ENCODE measurements at places on chromosomes 6 and 20.
A peak's percentile ranks its signal among the peaks of the same experiment; 100 is the strongest.

DNA sequence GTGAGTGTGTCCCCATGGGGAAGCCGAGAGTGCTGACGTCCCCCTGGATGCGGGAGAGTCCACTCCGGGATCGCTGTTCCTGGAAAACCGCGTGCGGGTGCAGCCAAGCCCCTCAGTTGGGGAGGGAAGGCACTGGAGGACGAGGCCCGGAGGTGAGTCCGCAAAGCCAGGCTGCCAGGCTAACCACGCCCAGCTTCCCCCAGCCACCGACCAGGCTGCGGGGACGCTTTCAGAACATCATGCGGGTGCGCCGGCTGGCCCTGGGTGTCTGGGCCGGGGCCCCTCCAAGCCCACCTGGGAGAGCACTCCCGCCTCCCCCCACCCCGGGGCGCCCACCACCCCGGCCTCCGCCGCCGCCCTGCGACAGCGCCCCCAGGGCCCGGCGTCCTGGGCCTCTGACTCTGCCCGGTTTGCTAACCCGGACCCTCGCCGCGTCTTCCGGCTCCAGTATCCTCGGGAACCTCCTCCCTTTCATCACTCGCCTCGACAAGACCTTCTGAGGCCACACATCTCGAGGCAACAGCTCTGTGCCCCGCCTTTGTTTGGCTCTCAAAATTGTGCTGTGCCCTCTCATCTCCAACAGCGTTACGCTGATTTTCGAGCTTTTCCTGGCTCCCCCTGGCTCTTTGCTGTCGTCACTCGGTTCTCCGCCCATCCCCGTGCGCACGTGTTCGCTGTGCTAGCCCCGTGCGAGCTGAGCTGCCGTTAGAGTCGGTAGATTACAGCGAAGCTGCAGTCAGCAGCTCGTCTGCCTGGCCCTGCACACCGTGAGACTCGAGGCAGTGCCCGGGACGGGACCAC, 47.1 kb upstream of the ENTPD6 start:
- DNase-seq, result peak; percentile 36

DNA sequence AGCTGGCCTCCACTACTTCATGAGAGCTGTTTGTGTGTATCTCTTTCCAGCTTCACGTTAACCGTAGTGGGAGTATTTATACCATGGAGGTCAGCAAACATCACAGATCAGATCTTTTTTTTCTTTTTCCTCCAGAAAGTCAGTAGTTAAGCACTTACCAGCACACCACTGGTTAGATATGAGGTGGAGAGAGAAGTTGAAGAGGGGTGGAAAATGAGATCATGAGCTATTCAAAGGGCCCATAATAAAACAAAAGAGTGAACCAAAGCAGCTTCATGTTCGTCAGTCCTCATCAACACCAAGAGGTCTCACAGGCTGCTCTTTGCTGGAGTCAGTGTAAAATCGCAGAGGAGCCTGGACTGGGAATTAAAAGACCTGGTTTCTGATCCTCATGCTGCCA, 125.1 kb upstream of the SGK1 start:
- DNase-seq, result no peak

DNA sequence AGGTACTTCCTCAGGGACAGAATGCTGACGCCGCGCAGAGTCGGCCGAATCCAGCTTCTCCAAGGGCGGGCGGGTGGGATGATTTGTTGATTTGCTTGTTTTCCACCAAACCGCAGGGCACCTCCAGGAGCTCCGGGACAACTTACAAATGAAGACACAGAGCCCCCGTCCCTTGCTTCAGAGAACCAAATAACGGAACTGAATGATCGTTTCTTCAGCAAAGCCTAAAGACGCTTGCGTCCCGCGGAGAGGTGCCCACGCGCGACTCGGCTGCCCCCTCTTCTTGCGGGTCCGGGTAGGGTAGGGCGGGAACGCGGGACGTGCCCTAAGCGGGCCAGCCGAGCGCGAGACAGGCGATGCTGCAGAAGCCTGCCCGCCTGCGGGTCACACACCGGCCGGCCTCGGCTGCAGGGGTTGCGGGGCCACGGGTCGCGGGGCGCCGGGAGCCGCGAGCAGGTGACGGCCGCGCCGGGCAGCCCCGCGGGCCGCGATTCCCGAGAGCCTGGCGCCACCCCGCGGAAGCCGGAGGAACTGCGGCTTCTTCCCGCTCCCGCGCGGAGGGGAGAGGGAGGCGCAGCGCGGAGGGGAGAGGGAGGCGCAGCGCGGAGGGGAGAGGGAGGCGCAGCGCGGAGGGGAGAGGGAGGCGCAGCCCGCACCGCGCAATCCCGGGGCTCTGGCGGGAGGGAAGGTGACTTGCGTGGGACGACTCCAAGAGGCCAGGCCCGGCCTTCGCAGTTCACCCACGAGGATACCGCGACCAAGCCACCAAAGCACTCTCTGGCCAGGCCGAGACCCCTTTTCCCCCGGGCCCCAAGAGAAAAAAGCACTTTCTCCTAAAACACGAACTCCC, 7.7 kb upstream of the FOXF2 start:
- peak; percentile 86 for DNase-seq

DNA sequence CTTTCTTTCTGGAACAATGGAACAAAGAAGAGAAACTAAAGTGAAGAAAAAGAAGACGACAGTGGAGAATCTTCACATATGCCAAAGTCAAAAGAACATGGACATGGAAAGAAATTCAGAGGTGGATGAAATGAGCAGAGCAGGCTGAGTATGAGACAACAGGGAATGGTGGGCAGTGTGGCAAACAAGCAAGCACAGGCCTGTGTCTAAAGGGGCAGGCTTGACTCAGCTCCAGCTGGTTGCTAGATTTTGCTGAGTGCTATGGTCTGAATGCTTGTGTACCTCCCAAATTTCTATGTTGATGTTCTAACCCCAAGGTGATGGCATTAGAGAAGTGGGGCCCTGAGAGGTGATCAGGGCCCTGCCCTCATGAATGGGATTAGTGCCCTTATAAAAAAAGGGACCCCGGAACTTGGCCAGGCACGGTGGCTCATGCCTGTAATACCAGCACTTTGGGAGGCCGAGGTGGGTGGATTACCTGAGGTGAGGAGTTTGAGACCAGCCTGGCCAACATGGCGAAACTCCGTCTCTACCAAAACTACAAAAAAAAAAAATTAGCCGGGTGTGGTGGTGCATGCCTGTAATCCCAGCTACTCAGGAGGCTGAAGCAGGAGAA, 49.6 kb downstream of the ZMYND8 start:
- DNase-seq, result no peak

- no peak for DNase-seq
Measured at GRCh38 chr6:170102038-170102437, 188.8 kb downstream of the DLL1 start.

GRCh38 chr20:36629719-36630681, 16.0 kb downstream of the SLA2 start:
- DNase-seq, result peak; percentile 65

All from GM20000 (cell line).